ENCODE measurements at places on chromosomes 11 and 22.
A peak's percentile ranks its signal among the peaks of the same experiment; 100 is the strongest.

- DNase-seq, result no peak
Observed at GRCh38 chr22:47446821-47447810, 684.7 kb downstream of the TBC1D22A start.

DNA sequence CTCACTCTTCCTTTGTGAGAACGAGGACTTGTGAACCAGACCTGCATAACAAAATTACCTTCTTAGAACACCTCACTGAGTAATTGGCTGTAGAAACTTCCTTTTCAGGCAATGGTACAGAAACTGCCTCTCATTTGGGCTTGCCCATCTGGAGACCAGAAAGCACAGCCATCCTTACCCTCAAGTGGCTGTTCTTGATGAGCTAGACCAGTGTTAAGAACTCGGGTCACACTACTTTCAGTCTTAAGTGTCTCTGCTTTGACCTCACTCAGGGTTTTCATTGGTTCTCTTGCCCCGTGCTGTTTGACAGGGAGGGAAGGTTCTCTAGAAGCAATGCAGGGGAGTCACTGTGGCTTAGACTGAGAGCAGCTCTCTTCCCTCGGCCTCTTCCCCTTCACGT is 29.3 kb downstream of the NAT10 start:
- no peak for DNase-seq

DNA sequence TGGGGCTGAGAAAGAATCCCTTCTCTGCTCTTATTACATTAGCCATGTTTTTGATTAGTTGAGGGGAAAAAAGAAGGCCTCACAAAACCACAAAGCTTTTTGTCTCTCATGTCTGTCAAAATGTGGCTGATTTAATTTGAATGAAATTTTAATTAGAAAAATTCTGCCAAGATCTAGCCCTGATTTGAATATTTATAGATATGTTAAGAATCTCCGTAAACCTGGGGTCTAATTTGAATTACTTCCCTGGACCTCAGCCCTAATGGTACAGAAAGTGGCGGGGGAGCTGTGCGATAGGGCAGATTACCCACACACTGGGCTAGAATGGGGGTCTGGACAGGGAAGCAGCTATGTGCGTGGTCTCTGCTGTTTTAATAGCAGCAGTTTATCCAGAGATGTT is 141.3 kb upstream of the TTC12 start:
- DNase-seq, result no peak

DNA sequence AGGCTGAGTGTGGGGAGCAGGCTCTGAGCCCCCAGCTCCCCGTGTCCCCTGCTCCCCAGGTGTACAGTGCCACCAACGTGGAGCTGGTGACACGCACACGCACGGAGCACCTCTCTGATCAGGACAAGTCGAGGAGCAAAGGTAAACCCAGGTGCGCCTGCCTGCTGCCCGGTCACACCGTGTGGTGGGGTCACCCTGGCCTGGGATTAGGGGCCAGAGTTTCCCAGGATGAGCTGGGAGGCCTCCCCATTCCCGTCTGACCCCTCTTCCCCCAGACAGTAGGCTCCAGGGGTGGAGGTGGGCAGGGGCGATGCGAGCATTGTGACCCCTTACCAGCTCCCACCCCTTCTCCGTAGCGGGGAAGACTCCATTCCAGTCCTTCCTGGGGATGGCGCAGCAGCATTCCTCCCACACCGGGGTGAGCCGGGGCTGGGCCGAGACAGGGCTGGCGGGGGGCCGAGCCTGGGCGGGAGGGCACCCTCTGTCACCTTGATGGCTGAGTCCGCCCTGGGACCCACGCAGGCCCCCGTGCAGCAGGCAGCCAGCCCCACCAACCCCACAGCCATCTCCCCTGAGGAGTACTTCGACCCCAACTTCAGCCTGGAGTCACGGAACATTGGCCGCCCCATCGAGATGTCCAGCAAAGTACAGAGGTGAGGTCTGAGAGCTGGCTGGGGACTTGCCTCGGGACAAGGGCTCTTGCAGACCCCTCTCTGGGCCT is 3.7 kb upstream of the SSH3 start:
- DNase-seq, result no peak

DNA sequence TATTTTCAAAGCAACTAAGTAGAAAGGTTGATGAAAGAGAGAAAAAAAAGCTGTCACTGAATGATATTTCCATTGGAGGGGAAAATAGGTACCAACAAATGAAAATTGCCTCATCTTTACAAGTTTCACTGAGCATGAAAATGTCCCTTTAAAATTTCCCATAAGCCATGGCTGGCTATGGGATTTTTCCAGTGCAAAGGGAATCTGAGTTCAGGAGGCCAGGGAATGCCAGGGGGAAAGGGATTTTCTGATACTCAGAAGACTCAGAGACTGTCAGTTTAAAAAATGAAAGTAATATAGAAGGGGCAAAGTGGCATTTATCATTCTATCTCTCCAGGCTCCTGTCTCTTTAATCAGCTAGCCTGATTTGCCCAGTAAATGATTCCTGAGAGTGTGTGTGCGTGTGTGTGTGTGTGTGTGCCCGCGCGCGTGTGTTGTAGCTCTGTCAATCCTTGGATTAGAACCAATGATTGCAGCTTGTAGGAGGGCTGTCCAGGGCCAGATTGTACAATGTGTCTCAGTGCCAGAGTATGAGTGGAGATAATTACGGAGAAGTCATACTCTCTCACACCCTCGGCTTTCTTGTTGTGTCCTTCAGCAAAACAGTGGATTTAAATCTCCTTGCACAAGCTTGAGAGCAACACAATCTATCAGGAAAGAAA is at the start of gene NTM:
Gene NTM, plus strand, starts transcription at position 526 of the 662 bp plus-strand sequence.
- no peak for DNase-seq

- DNase-seq, result no peak
Observed at GRCh38 chr22:17443405-17444203, 74.3 kb downstream of the CECR2 start.

DNA sequence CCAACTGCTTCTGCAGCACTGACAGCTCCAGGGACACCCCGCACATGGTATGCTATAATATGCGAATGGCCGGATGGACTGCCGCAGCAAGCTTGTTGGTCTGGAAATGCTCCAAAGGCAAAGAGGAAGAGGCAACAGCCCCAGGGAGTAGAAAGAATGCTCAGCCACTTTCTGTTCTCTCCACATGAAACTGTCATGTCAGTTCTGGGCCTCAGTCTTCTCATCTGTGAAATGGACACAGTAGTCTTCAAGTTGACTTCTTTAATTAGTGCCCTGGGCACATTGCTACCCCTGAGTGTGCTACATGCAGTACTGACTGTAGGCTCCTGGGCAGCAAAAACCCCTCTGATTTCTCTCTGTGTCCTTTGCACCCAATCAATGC is 19.9 kb downstream of the IL10RA start:
- no peak for DNase-seq

DNA sequence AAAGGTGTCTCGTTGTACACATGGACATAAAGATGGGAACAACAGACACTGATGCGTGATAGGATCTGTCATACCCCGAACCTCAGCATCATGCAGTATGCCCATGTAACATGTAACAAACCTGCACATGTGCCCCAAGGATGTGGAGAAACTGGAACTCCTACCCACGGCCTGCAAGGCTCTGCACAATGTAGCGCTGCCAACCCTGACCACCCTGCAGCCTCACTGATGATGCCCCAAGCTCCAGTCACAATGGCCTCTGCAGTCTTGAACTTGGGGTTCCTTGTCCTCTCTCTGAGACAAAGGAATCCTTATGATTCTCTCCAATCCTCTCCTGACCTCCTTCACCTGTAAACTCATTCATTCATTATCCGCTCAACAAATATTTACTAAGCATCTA is 14.2 kb downstream of the LMO1 start:
- no peak for DNase-seq

DNA sequence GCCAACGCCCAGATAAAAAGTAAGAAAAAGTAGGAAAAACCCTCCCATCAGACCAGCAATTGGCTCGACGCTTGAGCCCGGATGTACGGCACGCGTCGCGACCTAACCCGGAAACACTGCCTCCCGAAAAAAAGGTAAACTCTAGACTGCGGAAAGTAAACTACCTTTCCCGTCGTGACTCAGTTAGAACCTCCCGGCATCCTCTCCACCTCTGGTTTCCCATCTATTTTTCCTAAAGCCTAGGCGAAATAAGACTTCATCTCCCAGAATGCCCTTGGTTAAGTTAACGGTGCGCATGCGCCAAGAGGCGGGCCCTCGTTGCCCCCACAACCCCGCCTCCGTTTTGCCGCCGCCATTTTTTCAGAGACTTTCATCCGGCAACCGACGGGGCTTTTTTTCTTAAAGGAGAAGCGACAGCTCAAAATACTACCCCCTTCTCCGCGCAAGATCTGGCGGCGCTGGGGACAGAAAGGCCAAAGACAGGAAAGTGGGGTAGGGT is 678 bp upstream of the ZFP91 start:
- peak; percentile 92 for DNase-seq

- DNase-seq, result no peak
Observed at GRCh38 chr11:56890584-56891305, 98.0 kb upstream of the OR5AK2 start.

DNA sequence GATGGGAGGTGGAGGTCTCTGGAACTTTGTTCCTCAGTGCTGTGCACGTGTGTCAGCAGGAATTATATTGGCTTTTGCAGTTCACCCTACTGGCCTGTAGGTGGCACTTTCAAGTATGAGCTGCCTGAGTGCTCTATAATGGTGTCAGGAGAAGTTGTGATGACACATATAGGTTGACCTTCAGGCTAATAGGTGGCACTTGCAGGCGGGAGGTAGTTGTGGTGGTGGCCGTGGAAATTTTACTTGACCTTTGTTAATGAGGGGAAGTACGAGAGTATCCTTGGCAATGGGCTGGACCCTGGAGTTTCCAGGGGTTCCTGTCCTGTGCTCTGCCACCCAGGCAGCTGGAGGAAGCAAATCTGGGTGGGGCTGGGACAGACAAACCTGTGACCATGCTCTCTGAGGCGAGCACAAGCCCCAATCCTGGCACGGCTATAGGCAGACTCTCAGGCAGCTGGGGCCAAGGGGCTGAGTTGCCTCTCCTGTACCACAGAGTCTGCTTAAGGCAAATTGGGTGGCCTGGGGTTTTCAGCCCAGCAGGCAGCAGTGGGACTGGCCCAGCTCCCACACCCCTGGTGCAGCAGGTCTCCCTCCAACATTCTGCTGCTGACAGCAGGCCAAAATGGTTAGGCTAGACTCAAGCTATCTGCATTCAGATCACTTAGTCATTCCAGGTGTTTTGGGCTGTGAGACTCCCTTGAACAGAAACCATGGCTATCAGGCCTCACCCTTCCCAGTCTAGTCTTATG is 147.5 kb upstream of the CTSC start:
- DNase-seq, result peak; percentile 0

DNA sequence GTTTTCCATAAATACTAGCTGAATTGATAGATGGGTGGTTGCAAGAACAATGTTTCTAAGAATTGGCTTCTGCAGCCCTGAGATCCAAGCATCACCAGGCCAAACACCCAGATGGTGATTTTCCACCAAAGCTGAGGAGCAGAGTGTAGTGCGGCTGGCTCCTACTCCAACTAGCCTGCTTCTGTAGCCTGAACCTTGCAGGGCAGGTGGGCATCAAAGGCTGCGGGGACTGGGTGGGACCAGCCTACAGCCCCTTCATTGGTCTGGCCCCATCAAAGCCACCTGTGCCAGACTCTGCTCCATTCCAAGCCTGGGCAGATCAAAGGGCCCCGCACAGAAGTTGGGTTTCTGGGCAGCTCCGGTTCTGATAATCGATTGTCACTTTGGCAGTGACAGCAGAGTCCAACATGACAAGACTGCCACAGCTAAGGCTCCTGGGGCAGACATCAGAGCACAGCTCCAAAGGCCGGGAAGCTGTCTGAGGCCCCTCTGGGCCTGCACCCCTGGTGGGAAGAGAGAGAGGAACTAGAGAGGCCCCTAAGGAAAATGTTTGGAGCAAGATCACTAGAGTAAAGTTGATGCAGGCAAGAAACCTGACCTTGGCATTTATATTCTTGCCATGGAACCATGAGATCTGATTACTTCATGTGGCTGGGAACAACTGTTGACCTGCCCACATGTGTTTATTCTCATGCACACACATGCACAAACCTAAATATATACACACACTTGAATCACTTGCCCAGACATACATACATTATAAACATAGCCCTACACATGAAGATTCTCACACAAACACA is 582.9 kb downstream of the INSC start:
- no peak for DNase-seq

DNA sequence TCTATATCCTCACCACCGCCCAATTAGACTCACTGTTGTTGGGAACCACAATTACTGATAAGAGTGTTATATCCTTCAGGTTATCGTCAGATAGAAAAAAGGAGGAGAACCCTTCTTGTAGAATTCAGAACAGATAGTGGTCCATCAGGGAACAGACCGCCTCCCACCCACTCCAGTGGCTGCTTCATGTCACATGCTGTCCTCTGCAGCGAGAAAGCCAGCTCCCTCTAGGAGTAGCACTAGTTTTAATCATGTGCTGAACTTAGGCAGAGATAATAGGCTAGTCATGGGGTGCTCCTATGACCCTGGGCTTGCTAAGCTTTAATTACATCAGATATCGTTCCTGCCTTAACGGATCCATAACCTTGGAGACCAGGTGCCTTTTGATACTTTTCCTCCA is 51.5 kb upstream of the RAB1B start:
- no peak for DNase-seq

- no peak for DNase-seq
Observed at GRCh38 chr22:37632174-37633088, 7.0 kb upstream of the SH3BP1 start.

DNA sequence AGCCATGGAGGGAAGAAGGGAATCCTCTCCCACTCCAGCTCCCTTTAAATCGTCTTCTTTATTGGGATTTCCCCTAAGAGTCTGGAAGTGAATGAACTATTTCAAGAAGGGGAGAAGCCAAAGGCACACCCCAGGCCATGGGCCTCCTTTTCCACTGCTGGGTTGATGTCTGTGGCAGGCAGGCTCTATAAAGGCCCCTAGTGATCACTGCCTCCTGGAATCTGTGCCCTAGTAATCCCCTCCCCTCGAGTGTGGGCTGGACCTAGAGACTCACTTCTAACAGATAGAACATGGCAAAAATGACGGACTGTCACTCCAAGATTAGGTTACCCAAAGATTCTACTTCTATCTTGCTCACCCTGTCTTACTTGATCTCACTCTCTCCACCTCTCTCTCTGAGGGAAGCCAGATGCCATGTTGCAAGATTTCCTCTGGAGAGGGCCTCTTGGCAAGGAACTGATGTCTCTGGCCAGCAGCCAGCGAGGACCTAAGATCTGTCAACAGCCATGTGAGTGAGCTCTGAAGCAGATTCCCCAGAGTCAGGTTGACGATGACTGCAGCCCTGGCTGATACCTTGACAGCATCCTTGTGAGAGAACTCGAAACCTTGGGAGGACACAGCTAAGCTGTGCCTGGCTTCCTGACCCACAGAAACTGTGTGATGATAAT is 444.8 kb downstream of the SOX6 start:
- DNase-seq, result no peak

DNA sequence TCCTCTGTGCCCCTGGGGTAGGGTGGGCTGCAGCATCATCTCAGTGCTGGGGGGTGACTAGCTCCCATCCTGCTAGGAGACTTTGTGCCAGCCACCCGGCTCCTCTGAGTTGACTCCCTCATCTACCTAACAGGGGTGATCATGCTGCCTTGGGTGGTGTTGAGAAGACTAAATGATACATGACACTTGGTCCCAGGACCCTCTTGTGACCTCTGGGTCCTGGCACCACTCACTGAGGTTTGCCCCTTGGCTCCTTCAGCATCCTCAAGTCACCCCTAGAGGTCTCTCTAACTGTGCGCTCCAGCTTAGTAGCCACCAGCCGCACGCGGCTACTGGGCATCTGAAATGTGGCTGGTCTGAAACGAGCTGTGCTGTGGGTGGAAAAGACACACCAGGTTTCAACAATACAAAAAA is 72.1 kb downstream of the LRRC32 start:
- DNase-seq, result no peak

- DNase-seq, result no peak
Observed at GRCh38 chr11:86785576-86785975, 14.8 kb upstream of the PRSS23 start.

- DNase-seq, result no peak
Observed at GRCh38 chr11:25566298-25567200, 765.4 kb upstream of the ANO3 start.

All from stimulated activated CD4-positive, alpha-beta T cell treated with anti-CD3 and anti-CD28 coated beads, Interleukin-1b, Interleukin-23, amount 100 ng/mL, for 4 hours (primary cell).